ENCODE measurements at places on chromosomes 16 and 17.

DNA sequence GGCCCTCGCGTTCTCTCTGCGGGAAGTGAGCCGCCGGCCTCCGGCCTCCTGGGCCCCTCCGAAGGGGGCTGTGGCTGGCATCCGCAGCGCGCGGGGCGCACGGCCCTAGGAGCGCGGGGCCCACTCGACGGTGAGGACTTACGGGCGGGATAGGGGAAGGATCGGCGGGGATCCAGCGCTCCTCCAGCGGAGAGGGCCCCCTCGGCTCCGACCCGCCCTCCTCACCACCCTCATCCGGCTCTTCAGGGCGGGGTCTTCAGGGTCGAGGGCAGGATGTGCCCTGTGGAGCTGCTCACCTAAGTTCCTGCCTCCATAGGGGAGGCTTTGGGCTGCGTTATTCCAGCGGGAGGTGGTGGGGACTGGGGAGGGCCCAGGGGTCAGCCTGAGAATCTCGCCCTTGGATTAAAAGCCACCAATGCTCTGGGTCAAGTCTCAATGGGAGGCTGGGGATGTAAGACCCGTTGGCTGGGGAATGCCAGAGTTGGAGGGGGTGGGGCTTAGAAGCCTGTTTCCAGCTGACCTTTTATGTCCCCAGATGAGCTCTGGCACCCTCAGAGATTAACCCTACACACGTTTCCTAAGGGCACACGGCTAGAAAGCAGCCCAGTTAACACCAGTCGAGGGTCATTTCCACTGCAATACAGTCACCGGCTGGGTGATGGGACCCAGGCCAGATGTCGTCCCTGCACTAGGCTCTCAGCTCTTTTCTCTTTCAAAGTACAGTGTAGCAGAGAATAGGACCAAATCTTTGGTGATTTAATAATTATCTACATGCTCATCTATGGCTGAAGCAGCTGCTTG lies 13.4 kb downstream of the TBX2 start:
- DNase-seq, result no peak

DNA sequence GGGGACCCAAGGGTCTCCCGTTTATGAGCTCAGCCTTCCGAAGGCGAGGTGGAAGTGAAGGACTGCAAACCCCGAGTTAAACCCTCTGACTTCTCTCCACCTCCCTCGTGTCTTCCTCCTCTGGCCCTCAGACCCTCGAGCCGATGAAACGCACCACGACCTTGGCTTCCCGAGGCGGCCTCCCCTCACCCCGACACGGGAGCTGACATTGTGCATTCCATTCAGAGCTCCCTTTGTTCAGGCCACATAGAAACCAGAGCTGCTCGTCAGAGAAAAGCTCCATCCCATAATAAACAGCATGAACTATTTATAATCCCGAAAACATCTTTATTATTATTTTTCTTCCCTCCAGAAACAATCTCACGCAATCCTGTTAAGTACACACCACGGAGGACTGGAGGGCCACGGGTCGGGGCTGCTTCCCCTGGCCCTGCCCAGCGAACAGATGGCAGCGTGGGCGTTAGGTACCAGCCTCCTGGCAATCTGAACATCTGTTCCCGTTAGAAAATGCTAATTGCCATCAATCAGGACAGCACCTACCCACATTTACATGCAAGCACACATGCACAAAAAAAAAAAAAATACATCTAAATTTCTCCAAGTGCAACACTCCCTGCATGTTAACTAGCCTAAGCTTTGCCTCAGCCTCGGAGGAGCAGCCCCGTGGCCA lies 145.7 kb downstream of the RBFOX3 start:
- no peak for DNase-seq

DNA sequence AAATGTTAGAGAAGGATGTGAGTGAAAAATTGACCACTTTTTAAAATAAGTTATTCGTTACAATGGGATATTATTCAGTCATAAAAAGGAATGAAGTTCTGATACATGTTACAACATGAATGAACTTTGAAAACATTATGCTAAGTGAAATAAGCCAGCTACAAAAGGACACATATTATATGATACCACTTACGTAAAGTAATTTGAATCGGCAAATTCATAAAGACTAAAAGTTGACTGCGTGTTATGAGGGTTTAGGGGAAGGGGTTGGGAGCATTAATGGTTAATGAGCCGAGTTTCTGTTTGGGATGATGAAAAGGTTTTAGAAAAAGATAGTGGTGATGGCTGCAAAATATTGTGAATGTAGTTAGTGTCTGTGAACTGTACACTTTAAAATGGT lies 73.1 kb downstream of the USP32 start:
- no peak for DNase-seq

DNA sequence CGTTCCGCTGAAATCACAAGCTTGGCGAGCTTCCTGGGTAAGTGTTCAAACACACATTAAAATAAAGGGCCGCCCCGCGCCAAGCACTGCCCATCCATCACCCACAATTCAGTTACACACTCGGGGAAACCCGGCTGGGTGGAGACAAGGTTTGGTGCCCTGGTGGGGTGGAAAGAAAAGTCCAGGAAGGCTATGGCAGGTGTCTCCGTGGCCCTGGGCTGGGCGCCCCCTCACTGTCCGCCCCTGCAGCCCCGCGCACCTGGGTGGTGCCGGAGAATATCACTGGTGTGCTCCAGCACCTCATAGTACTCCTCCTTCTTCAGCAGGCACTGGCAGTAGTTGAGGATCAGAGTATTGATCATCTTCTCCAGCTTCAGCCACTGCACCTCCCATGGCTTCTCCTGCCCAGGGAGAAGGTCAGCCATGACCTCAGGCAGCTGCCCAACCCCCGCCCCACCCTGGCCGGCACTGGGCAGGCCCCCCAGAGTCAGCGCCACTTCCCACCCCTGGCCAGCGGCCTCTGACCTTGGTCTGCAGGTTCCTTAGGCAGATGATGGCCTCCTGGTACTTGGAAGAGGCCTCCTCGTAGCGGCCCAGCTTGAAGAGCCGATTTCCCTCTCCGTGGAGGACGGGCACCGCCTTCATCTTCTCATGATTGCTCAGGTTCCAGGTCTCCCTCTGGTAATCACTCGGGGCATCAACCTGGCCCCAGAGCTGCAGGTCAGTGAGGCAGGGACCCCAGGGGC lies 8.4 kb downstream of the AIPL1 start:
- no peak for DNase-seq

GRCh38 chr16:71658771-71659170 lies 32.8 kb downstream of the MARVELD3 start:
- DNase-seq, result no peak

All from GM23248 (cell line).